ENCODE measurements at places on chromosomes 5 and 9.
A peak's percentile ranks its signal among the peaks of the same experiment; 100 is the strongest.

DNA sequence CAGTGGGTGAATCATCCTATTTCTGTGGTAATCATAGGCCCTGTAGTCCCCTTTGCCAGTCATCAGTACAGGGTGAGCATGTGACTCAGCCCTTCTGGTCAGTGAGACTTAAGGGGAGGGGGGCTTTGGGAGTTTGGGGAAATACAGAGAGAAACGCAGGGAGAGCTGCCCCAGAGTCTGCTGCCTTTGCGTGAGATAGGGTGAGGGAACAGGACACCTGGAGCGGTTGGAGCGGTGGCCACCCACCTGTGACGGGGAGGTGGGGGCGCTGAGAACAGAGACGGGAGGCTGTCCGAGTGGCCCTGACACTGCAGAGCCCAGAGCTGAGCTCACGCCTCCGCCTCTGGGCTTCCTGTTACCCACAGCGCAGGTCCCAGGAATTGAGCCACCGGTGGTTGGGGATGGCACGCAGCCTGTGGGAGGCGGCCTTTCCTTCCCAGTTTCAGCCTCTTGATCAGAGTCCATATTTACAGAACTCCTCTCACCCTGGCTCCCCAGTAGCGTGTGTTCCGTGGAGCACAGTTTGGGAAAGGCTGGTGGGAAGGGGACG lies 92.0 kb upstream of the ERCC6L2 start:
- DNase-seq: no peak

DNA sequence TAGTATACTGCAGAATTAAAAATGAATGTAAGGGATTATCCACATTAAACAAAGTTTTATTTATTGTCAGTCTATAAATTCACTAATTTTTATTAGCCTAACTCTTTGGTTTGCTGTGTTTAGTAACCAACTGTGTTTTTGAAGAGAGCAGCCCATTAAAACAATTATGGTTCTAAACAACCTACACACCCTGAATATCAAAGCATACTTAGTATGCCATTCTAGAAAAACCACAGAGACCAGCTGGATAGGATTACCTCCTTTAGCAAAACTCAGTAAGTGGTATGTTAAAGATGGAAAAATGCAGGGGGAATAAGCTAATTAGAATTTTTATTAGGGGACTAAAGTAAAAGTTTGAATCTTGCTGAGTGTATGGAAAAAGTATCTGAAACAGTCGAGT lies 1981.7 kb upstream of the NUDT12 start:
- no peak for DNase-seq

DNA sequence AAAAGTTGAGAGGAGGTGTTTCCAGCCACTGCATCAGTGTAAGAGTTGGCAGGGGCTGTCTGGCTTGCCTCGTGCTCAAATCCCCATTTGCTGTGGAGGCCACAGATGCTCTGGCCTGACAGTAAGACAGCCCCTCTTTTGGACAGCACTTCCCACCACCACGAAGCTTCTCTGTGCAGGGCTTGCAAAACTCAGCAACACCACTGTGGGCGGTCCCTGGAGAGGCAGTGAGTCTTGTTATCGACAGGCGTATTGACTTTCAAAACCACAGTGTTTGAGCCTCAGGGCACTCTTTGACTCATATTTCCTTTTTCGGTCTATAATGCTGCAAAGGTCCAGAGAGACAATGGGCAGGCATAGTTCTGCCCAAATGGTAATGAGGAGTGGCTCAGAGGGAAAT lies 539.5 kb downstream of the EBF1 start:
- peak; percentile 21 for DNase-seq

GRCh38 chr9:37921168-37921510 lies 17.2 kb upstream of the SLC25A51 start:
- DNase-seq: no peak

- peak; percentile 85 for DNase-seq
Observed at GRCh38 chr5:65624025-65624570, at the start of gene TRIM23. TSS of gene TRIM23 (minus strand) at chr5:65624333. CDS start at chr5:65624274, 59 bp downstream.

DNA sequence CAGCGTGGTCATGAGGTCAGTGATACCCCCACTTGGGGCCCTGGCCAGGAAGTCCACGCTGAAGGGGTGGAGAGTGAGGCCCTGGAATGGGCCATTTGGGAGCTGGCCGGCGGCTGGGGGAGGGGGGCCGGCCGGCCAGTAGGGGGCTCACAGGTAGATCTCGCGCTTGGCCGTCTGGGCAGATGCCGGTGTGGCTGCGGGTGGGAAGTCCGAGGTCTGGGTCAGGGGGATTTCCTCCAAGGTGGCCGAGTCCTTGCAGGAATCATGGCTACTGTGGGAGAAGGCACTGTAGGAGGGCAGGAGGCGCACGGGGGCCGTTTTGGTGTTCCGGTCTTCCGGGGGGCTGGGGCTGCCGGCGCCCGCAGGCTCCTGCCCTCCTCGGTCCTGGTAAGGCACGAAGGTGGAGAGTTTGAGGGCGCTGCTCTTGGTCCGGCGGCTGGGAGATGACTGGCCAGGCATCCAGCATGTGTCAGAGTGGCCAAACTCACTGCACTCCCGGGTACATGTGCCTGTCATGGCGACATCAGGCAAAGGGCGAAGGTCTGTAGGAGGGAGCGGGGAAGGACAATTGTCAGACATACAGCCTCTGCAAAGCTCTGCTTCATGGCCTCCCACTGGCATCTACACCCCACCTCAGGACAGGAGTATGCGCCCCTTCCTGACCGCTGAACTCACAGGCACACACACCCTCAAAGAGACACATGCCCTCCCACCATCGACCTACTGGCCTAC lies 24.1 kb downstream of the PCDH1 start:
- no peak for DNase-seq

- DNase-seq: no peak
Observed at GRCh38 chr5:4246447-4246846, 650.8 kb downstream of the IRX1 start.

GRCh38 chr5:11620172-11620571 lies 284.1 kb downstream of the CTNND2 start:
- DNase-seq: no peak

DNA sequence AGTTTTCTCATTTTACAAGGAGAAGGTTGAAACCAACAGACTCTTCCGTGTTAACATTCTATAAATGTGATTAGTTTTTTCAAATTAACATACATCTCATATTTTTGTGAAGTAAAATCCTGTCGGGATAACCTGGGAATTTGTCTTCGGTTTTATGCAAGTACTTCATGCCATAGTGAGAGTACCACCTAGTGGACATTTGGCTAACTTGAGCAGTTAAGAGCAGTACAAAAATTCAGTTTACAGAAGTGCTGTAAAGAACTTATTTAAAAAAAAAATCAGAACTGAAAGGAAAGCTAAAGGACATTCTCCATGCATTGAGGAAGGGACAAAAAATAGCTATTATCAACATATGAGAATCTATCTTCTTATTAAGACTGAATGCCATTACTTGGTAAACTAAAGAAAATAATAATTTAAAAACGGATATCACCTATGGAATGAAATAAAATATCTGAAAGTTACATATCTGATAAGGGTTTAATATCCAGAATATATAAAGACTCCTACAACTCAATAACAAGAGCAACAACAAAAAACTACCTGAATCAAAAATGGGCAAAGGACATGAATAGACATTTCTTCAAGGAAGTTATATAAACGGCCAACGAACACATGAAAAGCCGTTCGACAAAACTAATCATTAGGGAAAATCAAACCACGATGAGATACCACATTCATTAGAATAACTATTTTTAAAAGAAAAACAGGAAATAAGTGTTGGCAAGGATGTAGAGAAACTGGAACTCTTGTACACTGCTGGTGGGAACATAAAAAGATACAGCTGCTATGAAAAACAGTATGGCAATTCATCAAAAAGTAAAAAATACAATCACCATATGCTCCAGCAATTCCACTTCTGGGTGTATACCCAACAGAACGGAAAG lies 117.0 kb upstream of the GNA14 start:
- peak; percentile 45 for DNase-seq

DNA sequence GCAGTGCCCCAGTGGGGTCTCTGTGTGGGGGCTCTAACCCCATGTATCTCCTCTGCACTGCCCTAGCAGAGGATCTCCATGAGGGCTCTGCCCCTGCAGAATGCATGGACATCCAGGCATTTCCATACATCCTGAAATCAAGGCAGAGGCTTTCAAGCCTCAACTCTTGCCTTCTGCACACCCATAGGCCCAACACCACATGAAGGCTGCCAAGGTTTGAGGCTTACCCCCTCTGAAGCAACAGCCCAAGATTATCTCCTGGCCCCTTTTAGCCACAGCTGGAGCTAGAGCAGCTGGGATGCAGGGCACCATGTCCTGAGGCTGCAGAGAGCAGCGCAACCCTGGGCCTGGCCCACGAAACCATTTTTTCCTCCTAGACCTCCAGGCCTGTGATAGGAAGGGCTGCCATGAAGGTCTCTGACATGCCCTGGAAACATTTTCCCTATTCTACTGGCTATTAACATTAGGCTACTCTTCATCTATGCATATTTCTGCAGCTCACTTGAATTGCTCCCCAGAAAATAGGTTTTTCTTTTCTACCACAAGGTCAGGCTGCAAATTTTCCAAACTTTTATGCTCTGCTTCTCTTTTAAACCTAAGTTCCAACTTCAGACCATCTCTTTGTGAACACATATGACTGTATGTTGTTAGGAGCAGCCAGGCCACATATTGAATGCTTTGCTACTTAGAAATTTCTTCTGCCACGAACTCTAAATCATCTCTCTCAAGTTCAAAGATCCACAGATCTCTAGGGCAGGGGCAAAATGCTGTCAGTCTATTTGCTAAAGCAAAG lies 18.4 kb downstream of the NR3C1 start:
- no peak for DNase-seq

- no peak for DNase-seq
Observed at GRCh38 chr9:114238891-114239875, 83.7 kb upstream of the ORM1 start.

- no peak for DNase-seq
Observed at GRCh38 chr9:136996361-136997292, at the start of gene CLIC3. TSS of gene CLIC3 (minus strand) at chr9:136996568. CDS start at chr9:136996543, 25 bp downstream.

DNA sequence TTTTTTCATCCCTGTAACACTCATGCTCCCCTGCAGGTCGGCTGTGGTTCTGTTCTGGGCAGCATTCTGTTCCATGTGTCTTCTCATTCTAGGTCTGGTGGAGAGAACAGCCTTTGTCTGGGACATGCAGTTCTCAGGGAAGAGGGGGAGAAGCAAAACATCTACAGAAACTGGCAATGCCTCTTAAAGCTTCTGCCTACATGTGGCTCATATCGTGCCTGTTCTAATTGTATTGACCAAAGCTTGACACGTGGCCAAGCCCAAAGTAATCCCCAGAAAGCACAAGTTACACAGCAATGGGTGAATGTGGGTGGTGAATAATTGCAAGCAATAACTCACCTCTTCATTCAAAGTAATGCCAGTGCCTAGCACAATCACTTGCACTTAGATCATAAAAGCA lies 218.2 kb upstream of the IL12B start:
- no peak for DNase-seq

DNA sequence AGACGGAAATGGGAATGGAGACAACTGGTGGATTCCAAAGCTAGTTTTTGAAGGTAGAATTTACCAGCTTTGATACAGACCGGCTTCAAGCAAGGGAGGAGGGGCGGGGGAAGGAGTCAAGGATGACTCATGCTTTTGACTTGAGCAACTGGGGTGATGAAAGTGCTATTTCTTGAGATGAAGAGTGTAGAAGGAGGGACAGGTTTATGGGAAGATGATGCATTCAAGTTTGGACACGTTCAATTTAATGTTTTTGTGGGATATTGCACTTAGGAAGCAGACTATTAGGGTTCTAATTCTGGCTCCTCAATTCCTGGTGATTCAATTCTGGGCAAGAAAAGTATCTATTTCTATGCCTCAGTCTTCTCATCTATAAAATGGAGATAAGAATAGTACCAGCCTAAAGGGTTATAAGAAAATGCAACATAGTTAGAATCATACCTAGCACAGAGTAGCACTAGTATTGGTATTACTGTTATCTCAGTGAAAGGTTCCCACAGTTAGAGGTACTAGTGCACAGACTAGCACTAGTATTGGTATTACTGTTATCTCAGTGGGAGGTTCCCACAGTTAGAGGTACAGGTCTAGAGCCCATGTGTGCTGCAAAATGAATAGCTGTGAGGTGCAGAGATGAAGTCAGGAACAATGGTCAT lies 4.6 kb downstream of the NIPAL4 start:
- peak; percentile 51 for DNase-seq

GRCh38 chr5:44506561-44506960 lies 117.3 kb upstream of the FGF10 start:
- DNase-seq: no peak

DNA sequence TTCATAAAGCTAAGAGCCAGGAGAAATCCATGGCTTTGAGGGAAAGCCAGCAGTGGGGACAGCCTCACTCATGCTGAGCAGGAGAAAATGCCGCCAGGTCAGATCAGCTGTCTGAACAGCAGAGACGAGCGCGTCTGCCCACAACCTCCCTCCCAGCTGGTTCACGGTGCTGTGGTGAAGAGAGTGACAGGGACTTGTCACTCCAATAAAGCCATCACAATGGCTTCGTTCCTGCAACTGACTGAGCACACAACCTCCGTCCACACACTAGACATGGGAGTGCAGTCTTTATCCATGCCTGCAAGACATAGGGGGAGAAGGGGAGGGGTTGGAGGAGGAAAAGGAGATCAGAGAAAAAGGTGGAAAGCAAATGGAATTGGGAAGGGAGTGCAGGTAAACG lies 206.9 kb downstream of the GABBR2 start:
- DNase-seq: no peak
